NCI-H1105 treated with DMSO at 0.1 percent for 48 hours (cell line): ENCODE measurements at places on chromosomes 12 and 14.
A peak's percentile ranks its signal among the peaks of the same experiment; 100 is the strongest.

- no peak for DNase-seq
These were observed 91.4 kb upstream of the CPM start for GRCh38 chr12:69024413-69024812.

GRCh38 chr12:94650143-94651056 lies at the start of gene TMCC3:
Gene TMCC3, minus strand, starts transcription at chr12:94650557. Its CDS starts 127 bp downstream, at chr12:94650430.
- peak; percentile 42 for DNase-seq

GRCh38 chr12:1171657-1172408 lies 180.8 kb downstream of the ERC1 start:
- peak; percentile 79 for DNase-seq

DNA sequence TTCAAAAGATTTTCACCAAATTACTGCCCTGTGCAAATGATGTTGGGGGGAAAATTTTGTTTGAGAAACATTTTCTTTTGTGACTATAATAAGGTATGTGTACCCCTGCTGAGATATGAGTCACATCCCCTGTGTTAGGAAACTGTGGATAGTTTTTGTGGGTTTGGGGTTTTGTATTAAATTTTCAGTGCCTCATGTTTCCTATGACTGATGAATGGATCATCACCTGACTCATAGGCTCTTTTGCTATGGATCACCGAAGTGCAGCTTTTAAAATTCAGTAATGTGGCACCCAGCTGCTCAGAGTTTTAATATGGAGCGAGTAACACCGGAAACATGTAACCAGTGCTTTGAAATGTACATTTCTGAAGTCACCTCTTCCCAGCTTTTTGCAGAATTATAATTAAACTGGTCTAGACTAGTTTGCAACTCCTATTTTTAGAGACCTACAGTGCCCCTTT lies 167.4 kb upstream of the HMGA2 start:
- DNase-seq: no peak

GRCh38 chr12:109477963-109478315 lies 505 bp downstream of the UBE3B start:
- DNase-seq: no peak

DNA sequence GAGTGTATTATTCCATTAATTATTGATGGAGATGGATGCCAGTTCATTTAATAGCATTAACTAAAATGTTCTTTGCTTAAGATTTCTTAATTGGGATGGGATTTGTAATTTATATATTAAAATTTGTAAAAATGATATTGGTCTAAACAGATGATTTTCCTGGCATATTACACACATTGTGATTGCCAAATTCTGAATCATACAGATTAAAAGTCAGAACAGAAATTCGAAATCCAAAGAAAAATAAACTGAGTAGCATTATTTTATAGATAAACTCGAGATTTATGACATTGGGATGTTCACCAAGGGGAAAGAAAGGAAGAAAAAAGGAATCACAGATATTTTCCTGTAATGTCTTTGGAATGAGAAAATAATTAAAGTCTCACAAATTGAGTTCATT lies 481.1 kb downstream of the CCER1 start:
- DNase-seq: no peak

DNA sequence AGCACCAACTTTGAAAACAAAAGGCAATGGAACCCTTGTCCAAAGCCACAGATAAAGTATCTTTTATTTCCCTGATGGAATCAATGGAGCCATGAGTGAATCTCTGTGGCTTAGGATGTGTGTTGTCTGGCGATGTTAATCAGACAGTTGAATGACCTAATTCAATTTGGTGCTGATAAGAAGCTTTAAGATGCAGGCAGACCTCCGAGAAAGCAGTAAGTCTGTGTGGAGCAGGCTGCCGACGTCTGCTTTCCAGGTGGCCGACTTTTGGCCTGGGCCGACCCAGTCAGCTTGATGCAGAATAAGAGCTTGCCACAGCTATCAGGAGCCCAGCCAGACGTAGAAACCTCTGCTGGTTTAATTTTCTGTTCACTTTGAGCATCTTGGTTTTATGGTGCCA lies 21.1 kb upstream of the TMEM132C start:
- DNase-seq: no peak

DNA sequence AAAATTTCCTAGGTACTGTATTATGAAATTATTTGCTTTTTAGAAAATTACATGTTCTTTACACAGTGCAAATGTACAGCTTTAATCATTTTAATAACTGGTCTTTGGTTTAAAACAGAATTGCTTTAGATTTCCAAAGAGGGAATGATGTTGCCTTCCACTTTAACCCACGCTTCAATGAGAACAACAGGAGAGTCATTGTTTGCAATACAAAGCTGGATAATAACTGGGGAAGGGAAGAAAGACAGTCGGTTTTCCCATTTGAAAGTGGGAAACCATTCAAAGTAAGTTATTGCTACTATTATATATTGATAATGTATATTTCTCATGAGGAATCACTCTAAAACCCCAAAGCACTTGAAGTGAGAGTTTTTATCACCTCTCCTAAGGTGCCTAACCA lies 13.4 kb downstream of the LGALS3 start:
- no peak for DNase-seq
